ENCODE measurements at places on chromosomes 11 and 22. TPM values are rescaled to one million over a fixed set of nuclear protein-coding genes. Genes with fewer than 3 reads are reported as not detected.

- H3K4me1 ChIP-seq: peaks cover 56% of the 10 kb centered on the region
- H3K36me3 ChIP-seq: no peaks in the 10 kb centered on the region
- peak overlapping the region; percentile 72 for H3K27ac ChIP-seq
- DNase-seq: no peak
- H3K27me3 ChIP-seq: no peaks in the 10 kb centered on the region
- H3K4me3 ChIP-seq: no peak overlapping the region
Measured at GRCh38 chr22:42938976-42939375, 76.0 kb downstream of the PACSIN2 start.

DNA sequence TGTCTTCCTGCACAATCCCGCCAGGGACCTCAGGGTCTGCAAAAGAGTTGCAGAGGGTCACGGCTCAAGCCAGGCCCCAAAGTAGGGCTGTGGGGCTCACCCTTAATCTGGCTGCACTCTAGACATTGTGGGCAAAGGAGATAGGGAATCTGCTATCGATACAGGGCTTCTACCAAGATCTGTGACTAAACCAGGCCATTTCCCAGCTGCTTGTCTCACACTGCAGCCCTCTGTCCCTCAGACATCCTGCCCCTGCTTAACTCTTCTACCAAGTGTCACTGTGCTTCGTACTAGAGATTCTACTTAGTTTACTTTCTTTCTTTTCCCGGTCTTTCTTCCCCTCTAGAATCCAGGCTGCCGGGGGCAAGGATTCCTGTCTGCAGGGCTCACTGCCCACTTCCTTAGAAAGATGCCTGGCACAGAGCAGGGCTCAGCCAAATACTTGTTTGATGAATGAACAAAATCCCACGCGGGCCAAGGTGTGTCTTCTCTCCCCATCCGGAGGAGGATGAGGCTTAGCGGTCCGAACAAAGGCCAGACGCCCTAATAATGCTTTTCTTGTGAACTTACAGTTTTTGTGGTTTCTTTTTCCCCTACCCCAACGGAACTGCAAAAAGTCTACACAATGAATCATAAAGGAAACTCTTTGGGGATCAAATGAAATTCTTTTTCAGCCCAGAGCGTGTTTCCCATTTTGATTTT is 61.3 kb upstream of the ANO1 start:
- H3K4me1 ChIP-seq: peaks cover 4% of the 10 kb centered on the region
- no peak for DNase-seq
- no peak overlapping the region for H3K27ac ChIP-seq
- H3K36me3 ChIP-seq: no peaks in the 10 kb centered on the region
- H3K27me3 ChIP-seq: no peaks in the 10 kb centered on the region
- H3K4me3 ChIP-seq: no peak overlapping the region

DNA sequence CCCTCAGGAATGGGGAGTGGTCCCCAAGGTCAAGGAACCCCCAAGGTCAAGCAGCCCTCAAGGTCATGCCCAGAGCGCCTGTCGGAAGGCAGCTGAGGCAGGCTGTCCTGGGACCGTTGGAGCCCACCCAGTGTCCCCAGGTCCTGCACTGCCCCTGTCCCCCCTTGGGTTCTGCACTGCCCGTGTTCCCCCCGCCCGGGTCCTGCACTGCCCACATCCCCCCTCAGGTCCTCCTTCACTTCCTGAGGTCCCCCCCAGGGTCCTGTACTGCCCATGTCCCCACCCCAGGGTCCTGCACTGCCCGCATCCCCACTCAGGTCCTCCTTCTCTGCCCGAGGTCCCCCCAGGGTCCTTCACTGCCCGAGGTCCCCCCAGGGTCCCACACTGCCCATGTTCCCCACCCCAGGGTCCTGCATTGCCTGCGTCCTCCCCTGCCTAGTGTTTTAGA is 1073.0 kb downstream of the BRD1 start:
- no peak overlapping the region for H3K4me3 ChIP-seq
- H3K4me1 ChIP-seq: no peaks in the 10 kb centered on the region
- H3K36me3 ChIP-seq: no peaks in the 10 kb centered on the region
- peak; percentile 1 for DNase-seq
- peaks cover 9% of the 10 kb centered on the region for H3K27me3 ChIP-seq

DNA sequence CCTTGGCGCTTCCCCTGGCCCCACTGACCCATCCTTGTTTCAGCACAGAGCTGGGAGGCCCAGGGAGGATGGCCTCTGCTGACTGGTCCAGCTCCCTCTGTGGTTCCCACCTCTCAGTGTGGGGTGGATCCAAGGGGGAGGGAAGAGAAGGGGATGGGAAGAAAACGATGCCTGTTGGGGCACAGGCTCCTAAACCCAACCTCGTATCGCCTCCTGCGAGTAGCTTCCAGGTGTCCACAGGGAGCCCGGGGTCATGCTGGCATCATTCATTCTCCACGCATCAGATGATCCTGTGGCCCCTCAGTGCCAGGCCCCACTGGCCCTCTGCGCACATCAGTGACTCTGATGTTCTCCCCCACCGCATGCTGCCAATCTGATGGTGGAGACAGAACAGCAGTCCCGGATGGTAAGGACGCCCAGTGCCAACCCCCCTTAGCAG is 5.1 kb downstream of the MYEOV start:
- H3K27me3 ChIP-seq: no peaks in the 10 kb centered on the region
- peaks cover 59% of the 10 kb centered on the region for H3K4me1 ChIP-seq
- peak overlapping the region; percentile 81 for H3K27ac ChIP-seq

DNA sequence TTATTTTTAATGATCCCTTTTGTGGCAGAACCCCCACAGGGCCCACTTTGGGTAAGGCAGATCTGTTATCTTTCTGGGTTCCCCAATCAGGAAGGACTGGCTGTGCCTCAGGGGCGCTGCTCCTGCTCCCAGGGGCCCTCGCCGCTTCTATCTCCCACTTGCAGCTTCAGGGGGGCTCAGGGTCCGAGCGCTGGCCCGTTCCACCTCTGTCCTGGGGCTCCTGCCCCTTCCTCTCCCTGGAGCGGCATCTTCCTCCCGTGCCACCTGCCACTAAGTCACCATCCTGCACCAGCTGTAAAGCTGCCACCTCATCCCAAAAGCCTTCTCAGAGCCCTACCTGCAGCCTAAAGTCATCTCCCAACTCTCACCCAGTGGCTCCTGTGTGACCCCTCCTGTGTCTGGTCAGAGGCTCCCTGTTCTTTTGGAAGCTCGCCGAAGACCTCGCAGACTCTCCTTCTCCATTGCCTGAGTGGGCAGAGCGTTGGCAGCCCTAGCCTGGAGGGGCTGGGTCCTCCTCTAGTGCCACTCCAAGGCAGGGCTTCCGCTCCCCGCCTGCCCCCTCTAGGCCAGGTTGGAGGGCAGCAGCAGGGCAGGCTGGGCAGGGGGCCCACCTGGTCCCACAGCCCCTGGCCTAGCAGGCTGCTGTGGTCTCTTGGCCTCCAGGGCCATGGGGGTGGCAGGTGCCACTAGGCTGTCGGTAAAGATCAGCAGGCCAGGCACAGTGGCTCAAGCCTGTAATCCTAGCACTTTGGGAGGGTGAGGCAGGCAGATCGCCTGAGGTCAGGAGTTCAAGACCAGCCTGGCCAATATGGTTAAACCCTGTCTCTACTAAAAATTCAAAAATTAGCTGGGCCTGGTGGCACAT is 106.7 kb downstream of the MORC2 start:
- H3K4me1 ChIP-seq: no peaks in the 10 kb centered on the region
- H3K4me3 ChIP-seq: no peak overlapping the region
- H3K27ac ChIP-seq: no peak overlapping the region
- no peaks in the 10 kb centered on the region for H3K27me3 ChIP-seq
- no peak for DNase-seq

- no peaks in the 10 kb centered on the region for H3K36me3 ChIP-seq
- no peak overlapping the region for H3K4me3 ChIP-seq
- H3K27ac ChIP-seq: no peak overlapping the region
- H3K4me1 ChIP-seq: no peaks in the 10 kb centered on the region
- no peaks in the 10 kb centered on the region for H3K27me3 ChIP-seq
Measured at GRCh38 chr11:46374815-46375214, 6.7 kb upstream of the MDK start.

DNA sequence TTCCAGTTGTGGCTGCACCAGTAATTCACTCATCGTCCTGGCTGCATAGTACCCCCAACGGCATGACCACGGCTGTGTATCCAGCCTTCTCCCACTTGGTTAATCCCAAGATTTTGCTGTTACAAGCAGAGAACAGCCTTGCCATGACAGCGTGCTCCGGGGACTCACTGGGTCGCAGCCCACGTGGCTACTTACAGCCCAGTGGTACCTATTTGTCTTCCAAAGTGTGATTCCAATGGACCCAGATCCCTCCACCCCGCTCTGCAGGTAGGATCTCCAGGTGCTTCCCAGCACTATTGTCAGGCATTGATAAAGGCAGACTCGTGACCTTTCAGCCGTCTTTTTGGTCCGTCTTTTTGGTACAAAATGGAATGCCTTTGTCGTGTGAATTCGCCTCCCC is 119.0 kb upstream of the FGF3 start:
- peaks cover 21% of the 10 kb centered on the region for H3K4me1 ChIP-seq
- DNase-seq: no peak
- no peak overlapping the region for H3K4me3 ChIP-seq

DNA sequence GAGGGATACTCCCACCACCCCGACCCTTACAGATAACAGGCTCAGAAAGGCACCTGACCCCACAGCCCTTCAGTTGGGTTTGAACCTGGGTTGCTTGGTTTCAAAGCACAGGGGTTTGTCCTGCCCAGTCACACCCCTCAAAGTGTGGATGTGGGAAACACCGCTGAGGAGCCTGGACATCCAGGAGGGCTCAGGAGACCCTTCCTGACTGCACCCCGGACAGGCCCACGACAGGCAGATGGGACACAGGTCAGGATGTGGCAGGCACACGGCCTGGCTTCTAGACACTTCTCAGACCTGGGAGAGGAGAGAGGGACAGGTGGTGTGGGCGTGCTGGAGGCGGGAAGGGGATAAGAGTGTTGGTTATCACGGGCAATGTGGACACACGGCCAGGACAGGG is 932.3 kb downstream of the BRD1 start:
- H3K36me3 ChIP-seq: no peaks in the 10 kb centered on the region
- H3K4me3 ChIP-seq: no peak overlapping the region
- H3K27me3 ChIP-seq: peaks cover 7% of the 10 kb centered on the region
- no peaks in the 10 kb centered on the region for H3K4me1 ChIP-seq
- no peak for DNase-seq
- no peak overlapping the region for H3K27ac ChIP-seq

- H3K4me1 ChIP-seq: peaks cover 29% of the 10 kb centered on the region
- H3K36me3 ChIP-seq: peaks cover 20% of the 10 kb centered on the region
- H3K4me3 ChIP-seq: peak within 1 kb of the TSS; percentile 79
- DNase-seq: peak; percentile 64
- H3K27me3 ChIP-seq: no peaks in the 10 kb centered on the region
- peak within 1 kb of the TSS; percentile 96 for H3K27ac ChIP-seq
Measured at GRCh38 chr11:85627332-85627997, at the start of gene DLG2. Gene DLG2, minus strand, starts transcription at chr11:85627344.

- H3K36me3 ChIP-seq: peaks cover under 1% of the 10 kb centered on the region
- DNase-seq: peak; percentile 17
- no peaks in the 10 kb centered on the region for H3K27me3 ChIP-seq
- no peak overlapping the region for H3K27ac ChIP-seq
- no peak overlapping the region for H3K4me3 ChIP-seq
Measured at GRCh38 chr11:75867778-75868374, 52.9 kb downstream of the UVRAG start.

GRCh38 chr11:56271092-56271491 is 2.9 kb upstream of the OR5T1 start:
- no peaks in the 10 kb centered on the region for H3K4me1 ChIP-seq
- no peak overlapping the region for H3K4me3 ChIP-seq
- H3K27ac ChIP-seq: no peak overlapping the region
- no peaks in the 10 kb centered on the region for H3K27me3 ChIP-seq
- DNase-seq: no peak

GRCh38 chr11:122179961-122180834 is 64.2 kb upstream of the BLID start:
- H3K36me3 ChIP-seq: no peaks in the 10 kb centered on the region
- DNase-seq: no peak
- H3K4me1 ChIP-seq: peaks cover 14% of the 10 kb centered on the region
- no peak overlapping the region for H3K4me3 ChIP-seq

DNA sequence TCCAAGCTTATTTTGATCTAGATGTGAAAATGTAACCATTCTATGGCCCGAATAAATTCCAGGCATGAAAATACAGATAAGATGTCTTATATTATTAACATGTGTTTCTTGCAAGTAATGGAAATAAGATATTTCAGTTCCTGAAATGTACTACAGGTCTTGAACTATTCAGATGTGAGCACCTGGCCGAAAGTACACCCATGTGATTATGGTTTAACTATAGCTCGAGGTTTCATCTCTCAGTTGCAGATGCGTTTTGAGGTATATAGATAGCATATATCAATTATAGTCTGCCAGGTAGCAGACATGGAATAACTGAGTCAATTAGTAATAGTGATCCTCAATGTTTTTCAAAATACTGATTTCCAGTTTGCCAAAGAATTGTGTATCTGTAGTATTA is 68.3 kb downstream of the DDIAS start:
- no peak overlapping the region for H3K27ac ChIP-seq
- no peaks in the 10 kb centered on the region for H3K4me1 ChIP-seq
- H3K4me3 ChIP-seq: no peak overlapping the region
- H3K27me3 ChIP-seq: no peaks in the 10 kb centered on the region
- H3K36me3 ChIP-seq: no peaks in the 10 kb centered on the region

GRCh38 chr11:37449146-37449545 is 851.1 kb upstream of the RAG2 start:
- no peaks in the 10 kb centered on the region for H3K36me3 ChIP-seq
- no peak overlapping the region for H3K27ac ChIP-seq
- no peak overlapping the region for H3K4me3 ChIP-seq
- no peak for DNase-seq
- no peaks in the 10 kb centered on the region for H3K27me3 ChIP-seq

GRCh38 chr11:64631675-64632074 is 40.7 kb downstream of the SLC22A12 start:
- H3K4me3 ChIP-seq: no peak overlapping the region
- H3K4me1 ChIP-seq: peaks cover 5% of the 10 kb centered on the region
- H3K27me3 ChIP-seq: no peaks in the 10 kb centered on the region
- DNase-seq: no peak
- H3K36me3 ChIP-seq: no peaks in the 10 kb centered on the region

- H3K4me1 ChIP-seq: no peaks in the 10 kb centered on the region
- H3K27me3 ChIP-seq: no peaks in the 10 kb centered on the region
- peak; percentile 73 for DNase-seq
- H3K36me3 ChIP-seq: no peaks in the 10 kb centered on the region
- peak overlapping the region; percentile 98 for H3K27ac ChIP-seq
Measured at GRCh38 chr22:40654522-40655167, 18.1 kb upstream of the MRTFA start.

DNA sequence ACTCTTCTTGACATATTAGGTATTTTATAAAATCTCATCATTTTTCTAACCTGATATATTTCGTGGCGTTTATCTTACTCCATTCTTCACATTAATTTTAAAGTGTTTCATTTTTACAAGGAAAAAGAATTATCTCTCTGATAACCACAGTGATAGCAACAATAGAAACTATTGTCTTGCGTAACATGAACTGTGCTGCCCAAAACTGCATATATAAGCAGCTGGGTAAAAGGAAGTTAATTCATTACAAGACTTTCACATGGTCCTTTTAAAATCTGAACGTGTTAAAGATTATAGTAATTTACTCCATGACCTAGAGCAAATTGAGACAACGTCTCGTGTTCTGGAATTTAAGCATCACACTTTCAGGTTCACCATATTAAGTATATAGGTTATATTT is 210.4 kb upstream of the GRIA4 start:
- H3K27ac ChIP-seq: no peak overlapping the region
- no peak for DNase-seq
- no peaks in the 10 kb centered on the region for H3K36me3 ChIP-seq
- H3K4me3 ChIP-seq: no peak overlapping the region

Gene KRTAP5-8
- not detected for total RNA-seq

Gene INS
- total RNA-seq: not detected

Gene MYOD1
- total RNA-seq: not detected

Gene FGF19
- total RNA-seq: not detected

Gene FOLH1
- total RNA-seq: 0.39 TPM

Gene NNMT
- total RNA-seq: 69.7 TPM

Gene POLR2F
- total RNA-seq: 77.5 TPM

Gene TMEM45B
- not detected for total RNA-seq

Gene OR51I1
- not detected for total RNA-seq

All from heart left ventricle (tissue), 16 donors.